ENCODE measurements at places on chromosomes 16 and 17.

DNA sequence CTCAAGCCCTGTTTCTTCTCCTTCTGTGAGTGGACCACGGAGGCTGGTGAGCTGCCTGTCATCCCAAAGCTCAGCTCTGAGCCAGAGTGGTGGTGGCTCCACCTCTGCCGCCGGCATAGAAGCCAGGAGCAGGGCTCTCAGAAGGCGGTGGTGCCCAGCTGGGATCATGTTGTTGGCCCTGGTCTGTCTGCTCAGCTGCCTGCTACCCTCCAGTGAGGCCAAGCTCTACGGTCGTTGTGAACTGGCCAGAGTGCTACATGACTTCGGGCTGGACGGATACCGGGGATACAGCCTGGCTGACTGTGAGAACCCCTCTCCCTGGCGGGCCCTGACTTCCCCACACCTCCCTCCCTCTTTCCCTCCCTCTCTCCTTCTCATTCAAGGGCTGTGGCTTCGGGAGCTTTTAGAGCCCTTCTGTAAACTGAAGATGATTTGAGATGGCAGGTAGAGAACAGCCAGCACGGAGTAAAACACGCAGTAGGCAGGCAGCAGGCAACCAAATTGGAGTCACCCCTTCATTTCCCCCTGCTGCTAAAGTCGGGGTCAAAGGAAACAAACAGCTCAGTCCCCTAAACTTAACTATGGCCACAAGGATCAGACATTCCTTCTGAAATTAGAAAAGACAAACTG, 3.9 kb downstream of the SPACA3 start:
- DNase-seq = no peak

- no peak for DNase-seq
Measured at GRCh38 chr17:46963571-46963970, 15.5 kb downstream of the RPRML start.

DNA sequence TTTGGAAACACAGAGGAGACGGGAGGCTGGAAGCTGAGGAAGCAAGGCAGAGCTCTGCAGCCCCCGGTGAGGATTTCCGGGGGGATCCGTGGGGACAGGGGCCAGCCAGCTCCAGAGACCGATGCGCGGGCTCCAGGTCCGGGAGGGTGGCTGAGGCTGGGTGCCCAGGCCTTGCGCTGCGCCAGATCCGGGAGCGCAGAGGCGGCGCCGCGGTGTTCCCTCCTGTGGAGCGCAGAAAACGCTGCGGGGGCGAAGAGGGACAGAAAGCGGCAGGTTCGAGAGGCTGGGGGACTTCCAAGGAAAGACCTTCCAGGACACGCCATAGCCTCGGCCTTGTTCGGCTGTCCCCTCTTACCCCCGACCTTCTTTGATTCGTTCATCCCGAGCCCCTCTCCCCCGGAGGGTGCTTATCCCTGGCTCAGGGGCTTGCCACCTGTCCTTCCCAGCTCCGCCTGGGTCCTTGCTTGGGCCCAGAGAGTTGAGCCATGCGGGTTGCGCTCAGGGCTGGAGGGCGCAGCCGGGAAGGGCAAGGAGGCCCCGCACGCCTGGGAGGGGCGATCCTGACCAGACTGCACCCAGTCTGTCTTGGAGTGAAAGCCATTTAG, 697 bp upstream of the SHISA9 start:
- DNase-seq = no peak

- DNase-seq = no peak
Measured at GRCh38 chr16:75477680-75478473, 13.4 kb upstream of the TMEM170A start.

GRCh38 chr16:48101069-48101674, 54.6 kb downstream of the ABCC12 start:
- DNase-seq = no peak

- no peak for DNase-seq
Measured at GRCh38 chr16:57639172-57639887, 10.9 kb downstream of the ADGRG1 start.

DNA sequence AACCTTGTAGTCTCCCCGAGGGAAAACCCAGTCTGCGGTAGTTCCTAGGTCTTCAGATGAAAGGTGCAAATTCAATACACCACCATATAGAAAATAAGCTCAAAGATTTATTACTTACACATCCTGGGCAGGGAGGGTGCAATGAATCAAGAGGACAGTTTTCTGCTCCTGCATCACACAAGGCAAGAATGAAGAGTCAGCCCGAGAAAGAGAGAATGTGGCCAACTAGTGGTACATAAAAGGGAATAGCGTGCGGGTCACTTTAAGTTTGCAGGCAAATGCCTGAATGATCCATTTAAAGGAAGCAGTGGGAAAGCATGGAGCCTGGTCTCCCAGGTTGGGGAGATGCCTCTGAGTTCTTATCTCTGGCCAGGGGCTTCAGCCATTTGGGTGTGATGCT, 403.4 kb downstream of the GRIN2A start:
- DNase-seq = no peak
